ENCODE measurements at places on chromosomes 12 and 14.

DNA sequence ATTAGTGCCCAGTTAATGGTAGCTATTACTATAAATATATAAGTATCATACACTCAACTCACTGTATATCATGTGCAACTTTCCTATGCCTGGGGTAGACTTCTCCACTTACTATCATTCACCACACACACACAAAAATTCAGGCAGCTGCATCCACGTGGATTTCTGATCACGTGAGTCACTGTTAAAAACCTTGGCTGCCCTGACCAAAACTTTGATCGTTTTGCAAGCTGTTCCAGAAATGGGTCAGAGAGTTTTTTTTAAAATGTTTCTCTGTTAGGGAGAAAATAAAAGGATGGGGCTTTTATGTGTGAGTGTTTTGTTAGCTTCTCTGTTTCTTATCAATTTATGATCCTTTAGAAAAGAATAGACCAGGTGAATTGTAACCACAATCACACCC is 198.2 kb upstream of the CNOT2 start:
- no peak for DNase-seq

DNA sequence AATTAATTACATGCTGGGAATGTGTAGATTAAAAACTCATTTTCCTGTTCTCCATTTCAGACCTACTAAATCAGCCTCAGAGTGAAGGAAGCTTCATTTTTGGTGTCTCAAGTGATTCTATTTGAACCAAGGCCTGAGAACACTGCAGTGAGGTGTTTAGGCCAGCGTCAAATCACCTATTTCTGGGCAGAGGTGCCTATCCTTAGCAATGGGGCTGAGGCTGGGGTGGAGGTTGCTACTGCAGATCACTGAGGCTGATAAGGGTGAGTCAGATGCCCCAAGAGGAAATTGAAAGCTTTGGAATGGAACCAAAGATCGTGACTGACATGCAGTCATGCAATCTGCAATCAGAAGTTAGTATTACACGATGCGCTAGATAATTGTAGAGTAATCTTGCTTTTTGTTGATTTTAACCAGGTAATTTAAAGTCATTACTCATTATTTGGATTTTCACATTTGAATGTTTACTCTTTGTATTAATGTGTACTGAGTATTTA is 4.4 kb downstream of the TXNRD1 start:
- peak; percentile 19 for DNase-seq

DNA sequence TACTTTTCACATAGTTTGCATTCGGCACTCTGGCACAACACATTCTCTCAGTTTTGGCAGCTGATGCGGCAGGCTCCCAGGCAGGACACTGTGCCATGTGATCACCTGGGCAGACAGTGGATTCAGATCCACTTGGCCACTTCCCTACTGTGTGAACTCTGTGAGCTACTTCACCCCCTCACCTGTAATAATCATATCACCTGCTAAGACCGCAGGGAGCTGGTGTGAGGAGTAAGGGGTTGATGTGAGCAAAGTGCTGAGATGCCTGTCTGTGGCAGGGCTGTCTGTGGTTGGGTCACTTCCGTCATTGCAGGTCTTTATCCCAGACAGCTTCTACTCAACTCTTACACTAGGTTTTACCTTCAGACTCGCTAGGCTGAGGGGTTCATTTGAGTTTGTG is 50.4 kb upstream of the AMN start:
- no peak for DNase-seq

DNA sequence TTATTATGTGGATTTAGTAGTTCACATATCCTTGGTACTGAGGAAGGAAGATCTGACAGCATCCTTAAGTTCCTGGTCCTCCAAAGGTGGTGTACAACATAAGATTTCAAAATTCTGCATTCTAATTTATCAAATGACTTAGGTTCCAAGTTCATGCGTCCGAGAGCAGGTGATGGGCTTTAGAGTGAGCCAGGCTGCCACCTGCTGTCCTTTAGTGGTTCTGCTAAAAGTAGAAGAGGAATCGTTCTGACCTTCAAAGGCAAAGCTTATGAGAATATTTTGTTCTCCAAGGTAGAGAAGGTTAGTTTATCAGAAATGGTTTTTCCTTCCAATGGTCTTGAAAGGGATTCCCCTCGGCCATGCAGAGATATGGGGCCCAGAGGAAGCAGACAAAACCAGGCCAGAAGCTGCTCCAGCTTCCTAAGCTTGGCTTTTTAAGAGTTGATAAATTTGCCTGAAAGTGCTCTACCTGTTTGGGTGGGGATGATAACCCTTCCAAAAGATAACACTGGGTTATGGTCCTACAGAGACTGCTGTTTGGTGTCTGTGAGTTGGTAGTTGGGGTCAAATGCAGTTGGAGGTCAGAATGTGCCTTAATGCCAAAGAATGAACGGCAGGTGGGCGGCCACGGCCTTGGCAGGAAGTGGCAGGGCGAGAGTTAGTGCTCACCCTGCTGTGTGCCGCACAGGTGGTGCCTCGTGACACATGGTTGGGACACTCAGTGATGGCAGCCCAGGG is 29.1 kb upstream of the LRTM2 start:
- DNase-seq: peak; percentile 49

- no peak for DNase-seq
Observed at GRCh38 chr14:36975834-36976233, 196.6 kb downstream of the SLC25A21 start.

- no peak for DNase-seq
Observed at GRCh38 chr14:69313176-69313575, 53.2 kb downstream of the GALNT16 start.

- DNase-seq: no peak
Observed at GRCh38 chr12:48165089-48165981, 8.0 kb upstream of the ASB8 start.

DNA sequence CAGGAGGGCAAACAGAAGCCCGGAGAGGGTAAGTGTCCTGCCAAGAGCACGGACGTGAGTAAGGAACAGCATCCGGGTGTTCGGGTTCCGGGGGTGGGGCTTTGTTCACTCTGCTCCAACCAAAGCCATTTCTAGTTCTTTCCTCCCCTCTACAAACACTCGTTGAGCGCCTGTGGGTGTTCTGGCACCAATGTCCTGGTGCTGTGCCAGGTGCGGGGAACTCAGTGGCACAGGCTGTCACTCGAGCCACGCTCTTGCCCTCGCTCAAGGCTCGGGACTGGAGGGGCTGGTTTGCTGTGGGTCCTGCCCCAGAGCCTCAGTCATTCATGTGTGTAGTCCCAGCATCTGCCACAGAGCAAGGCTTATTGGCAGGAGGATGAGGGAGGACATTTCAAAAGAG is 157.5 kb downstream of the CALM1 start:
- DNase-seq: no peak

- no peak for DNase-seq
Observed at GRCh38 chr12:40801861-40802260, 109.6 kb downstream of the CNTN1 start.

DNA sequence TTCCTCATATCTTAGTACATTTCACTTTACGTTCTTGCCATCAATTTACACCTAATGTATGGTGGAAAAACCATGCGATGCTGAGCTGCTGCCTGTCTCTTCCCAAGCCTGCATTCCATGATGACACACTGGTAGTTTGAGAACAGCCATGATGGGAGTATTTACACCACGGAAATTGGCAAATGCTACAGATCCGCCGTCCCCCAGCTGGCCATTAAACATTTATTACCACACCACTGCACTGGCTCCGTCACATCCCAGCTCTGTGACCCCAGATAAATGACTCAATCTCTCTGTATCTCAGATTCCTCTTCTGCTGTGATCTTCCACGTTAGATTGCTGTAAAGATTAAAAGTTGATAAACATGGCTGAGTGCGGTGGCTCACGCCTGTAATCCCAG is 13.9 kb downstream of the ESRRB start:
- DNase-seq: no peak

DNA sequence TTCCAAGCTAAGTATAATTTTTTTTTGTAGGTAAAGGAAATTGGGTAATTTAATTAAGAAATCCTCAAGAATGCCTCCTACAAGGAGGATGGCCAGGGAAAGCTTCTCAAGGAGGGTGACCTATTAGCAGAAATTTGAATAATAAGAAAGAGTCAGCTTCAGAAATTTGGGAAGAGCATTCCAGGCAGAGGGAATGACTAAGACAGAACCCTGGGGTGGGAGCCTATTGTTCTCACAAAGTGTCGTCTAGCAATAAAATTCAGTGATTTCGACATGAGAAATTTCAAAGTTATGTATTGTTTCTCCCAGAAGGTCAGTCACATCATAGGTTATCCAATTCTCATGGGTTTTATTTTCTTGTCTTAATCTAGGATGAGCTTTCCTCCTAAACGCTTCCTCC is 1168.4 kb downstream of the AACS start:
- DNase-seq: no peak

GRCh38 chr12:12804432-12804886 is 8.7 kb upstream of the DDX47 start:
- no peak for DNase-seq

DNA sequence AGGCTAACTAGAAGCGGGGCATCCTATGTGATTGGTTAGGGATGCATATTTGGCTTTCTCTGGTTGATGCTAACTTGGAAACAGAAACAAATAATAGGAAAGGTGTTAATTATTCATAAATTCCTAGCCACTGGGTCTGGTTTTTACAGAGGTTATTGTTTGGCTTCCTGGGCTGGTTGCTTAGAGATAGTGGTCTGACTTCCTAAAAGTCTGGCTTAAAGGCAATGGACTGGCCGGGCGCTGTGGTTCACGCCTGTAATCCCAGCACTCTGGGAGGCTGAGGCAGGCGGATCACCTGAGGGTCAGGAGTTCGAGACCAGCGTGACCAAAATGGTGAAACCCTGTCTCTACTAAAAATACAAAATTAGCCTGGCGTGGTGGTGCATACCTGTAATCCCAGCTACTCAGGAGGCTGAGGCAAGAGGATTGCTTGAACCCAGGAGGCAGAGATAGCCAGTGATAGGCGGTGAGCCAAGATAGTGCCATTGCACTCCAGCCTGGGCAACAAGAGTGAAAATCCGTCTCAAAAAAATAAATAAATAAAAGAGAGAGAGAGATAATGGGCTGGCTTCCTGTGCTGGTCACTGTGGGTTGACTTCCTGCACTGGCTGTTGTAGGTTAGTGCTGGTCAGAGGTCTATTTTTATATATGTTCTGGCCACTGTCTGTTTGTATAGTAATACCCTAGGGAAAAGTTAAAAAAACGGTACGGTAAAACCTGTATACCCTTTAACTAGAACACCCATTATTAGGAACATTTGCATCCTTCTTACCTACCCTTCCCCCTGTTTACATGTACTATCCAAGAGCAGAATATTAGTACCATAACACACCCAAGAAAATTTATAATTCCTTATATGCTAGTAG is 24.1 kb downstream of the OR6S1 start:
- no peak for DNase-seq

- no peak for DNase-seq
Observed at GRCh38 chr12:59844750-59845149, 248.9 kb downstream of the SLC16A7 start.

- no peak for DNase-seq
Observed at GRCh38 chr14:41449066-41449465, 157.6 kb upstream of the LRFN5 start.

DNA sequence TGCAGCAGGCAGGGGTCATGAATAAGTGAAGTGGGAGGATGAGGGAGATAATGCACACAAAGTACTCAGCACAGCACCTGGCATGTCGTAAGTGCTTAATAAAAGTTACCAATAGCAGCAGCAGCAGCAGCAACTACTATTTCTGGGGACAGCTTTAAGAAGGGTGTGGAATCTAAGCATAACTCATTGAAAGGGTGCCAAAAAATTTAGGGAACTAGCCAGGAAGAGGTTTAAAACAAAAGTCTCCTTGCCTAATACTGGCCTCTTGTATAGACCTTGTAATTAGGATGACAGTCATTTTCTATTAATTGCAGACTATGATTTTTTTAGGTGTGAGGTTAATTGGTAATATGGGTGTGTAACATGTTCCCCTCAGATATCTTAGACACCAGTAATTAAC is 179.9 kb downstream of the PTPN11 start:
- DNase-seq: no peak

GRCh38 chr14:67815573-67816225 is 691 bp downstream of the ZFYVE26 start:
- no peak for DNase-seq

DNA sequence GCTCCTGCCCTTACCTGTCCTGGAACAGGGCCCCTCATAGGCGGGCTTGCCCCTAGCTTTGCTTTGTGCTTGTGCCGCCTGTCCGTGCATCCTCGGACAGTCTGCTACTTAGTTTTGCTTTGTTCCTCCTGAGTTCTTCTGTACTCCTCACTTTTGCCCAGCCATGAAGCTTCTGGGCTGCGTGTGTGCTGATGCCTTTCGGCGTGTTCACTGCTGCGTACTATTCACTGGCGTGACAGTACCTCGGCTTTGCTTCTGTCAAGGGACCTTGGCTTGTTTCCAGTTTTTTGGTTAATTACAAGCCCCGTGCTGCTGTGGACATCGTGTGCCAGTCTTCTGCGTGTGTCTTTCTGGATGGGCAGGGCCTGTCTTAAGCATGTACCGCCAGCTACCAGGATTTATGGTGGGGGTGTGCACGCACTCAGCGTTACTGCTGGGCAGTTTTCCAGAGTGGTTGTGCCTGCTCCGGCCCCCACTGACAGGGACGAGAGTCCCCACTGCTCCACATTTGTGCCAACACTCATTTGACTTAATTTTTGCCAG is 2.5 kb downstream of the PACS2 start:
- no peak for DNase-seq

- DNase-seq: no peak
Observed at GRCh38 chr12:131121705-131122405, 168.1 kb downstream of the ADGRD1 start.

DNA sequence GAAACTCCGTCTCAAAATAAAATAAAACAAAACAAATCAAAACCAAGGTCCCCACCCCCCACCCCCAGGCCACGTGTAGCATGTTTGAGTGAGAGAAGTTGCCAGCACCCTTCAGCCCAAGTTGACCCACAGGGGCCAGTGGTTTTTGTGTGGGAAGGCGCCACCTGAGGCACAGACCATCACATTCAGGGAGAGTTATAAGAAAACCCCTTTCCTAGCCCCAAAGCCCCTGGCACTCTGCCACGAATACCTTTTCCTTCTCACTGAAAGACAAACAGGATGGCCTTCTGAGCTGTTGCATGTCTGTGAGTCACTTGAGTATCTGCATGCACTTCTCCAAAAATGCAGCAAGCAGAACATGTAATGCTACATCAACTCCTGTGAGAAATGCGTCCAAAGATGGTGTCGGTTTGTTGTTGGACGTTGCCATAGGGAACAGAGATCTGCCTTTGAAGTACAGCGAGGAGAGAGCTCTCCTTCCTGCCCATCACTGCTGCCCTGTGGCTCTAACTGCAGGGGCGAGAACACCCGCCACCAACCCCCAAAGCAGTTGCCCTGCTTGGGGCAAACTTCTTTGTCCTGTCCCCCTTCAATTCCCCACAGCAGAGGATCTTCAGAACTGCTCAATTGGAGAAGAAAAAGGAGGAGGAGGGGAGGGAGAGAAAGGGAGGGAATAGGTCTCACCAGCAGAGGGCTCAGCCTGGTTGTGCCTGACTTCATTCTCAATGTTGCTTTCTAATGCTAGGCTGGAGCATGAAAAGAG is 2.7 kb upstream of the TRAF3 start:
- DNase-seq: peak; percentile 24

- no peak for DNase-seq
Observed at GRCh38 chr12:6295094-6295811, 15.2 kb upstream of the PLEKHG6 start.

GRCh38 chr14:75720116-75720515 is 59.1 kb downstream of the TTLL5 start:
- DNase-seq: no peak

- no peak for DNase-seq
Observed at GRCh38 chr12:40915172-40915571, 222.9 kb downstream of the CNTN1 start.
